PC-9 (cell line): ENCODE measurements at places on chromosomes 12 and 14.

DNA sequence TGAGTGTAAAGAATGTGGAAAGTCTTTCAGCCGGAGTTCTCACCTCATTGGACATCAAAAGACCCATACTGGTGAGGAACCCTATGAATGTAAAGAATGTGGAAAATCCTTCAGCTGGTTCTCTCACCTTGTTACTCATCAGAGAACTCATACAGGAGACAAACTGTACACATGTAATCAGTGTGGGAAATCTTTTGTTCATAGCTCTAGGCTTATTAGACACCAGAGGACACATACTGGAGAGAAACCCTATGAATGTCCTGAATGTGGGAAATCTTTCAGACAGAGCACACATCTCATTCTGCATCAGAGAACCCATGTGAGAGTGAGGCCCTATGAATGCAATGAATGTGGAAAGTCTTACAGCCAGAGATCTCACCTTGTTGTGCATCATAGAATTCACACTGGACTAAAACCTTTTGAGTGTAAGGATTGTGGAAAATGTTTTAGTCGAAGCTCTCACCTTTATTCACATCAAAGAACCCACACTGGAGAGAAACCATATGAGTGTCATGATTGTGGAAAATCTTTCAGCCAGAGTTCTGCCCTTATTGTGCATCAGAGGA, 25.1 kb upstream of the ZNF268 start:
- no peak for DNase-seq

DNA sequence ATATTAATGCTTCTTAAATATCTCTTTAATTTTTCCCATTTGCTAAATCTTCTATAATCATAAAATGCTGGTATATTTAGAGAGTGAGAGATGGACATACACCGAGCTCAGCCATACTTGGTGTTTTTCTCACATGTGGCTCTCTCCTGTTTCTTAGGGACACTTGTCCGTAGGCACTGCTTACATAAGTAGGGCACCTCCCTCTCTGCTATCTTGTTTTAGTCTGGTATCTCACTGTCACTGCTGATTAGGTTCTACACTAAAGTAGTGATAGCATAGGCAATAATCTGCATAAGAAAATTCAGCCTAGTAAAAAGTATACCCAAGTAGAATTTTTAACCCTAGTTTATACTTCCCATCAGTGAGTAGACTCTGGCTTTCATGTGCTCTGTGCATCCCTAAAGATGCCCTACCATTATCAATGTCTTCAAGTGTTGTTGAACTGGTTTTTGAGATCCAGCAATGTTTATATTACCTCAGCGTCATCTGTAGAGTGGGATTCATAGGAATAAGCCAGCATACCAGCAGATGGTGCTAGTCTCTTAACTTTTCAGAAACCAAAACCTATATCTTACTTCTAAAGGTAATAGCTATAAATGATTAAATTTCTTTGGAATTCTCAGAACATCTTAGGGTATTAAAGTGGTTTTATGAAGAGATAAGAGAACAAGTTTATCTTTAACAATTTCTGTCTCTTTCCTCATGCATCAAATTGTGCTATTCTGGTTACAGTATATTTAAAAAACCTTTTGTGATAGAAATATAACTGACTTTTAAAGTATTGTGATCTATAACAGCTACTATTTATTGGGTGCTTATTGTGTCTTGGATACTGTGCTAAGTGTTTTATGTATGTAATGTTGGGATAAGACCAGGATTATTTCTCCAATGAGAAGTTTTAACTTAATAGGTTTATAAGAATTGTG, 32.9 kb downstream of the ARID2 start:
- no peak for DNase-seq

DNA sequence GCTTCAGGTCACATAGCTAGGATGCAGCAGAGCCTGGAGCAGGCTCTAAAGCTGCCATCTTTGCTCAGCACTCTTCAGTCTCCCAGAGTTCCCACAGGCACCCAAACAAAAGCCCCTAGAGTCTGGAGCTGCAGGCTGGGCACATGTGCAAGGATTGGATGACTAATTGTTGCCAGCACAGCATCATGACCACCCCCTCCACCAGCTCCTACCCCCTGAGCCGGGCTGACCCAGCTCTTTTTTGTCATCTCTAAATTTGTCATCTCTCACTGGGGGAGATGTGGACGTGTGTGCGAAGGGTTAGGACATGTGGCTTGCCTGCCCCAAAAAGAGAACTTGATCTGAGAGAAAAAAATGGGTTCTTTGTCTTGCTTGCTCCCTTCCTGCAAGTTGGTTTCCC, 4.3 kb upstream of the MMP19 start:
- DNase-seq = no peak

DNA sequence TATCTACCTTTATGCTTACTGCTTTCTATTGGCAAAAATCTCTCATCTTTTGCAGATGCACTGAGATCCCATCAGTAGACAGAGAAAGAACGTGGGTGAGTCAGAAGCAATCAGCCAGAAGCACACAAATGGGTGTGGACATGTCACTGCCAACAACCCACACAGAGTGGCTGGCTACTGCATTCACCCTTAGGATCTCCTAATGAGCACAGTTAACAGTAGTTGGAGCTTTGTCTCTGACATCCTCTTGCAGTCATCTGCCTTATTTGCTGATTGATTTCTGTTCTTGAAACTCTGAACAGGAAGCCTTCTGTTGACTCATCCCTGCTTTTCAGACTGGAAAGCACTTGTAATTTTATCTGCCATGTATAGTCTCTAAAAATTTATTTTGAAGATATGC, 117.2 kb downstream of the RGS6 start:
- DNase-seq = no peak

- no peak for DNase-seq
These were observed 17.9 kb upstream of the KLRF1 start for GRCh38 chr12:9809338-9809737.

- no peak for DNase-seq
These were observed 53.5 kb upstream of the RNU6-8 start for GRCh38 chr14:32256576-32256975.

DNA sequence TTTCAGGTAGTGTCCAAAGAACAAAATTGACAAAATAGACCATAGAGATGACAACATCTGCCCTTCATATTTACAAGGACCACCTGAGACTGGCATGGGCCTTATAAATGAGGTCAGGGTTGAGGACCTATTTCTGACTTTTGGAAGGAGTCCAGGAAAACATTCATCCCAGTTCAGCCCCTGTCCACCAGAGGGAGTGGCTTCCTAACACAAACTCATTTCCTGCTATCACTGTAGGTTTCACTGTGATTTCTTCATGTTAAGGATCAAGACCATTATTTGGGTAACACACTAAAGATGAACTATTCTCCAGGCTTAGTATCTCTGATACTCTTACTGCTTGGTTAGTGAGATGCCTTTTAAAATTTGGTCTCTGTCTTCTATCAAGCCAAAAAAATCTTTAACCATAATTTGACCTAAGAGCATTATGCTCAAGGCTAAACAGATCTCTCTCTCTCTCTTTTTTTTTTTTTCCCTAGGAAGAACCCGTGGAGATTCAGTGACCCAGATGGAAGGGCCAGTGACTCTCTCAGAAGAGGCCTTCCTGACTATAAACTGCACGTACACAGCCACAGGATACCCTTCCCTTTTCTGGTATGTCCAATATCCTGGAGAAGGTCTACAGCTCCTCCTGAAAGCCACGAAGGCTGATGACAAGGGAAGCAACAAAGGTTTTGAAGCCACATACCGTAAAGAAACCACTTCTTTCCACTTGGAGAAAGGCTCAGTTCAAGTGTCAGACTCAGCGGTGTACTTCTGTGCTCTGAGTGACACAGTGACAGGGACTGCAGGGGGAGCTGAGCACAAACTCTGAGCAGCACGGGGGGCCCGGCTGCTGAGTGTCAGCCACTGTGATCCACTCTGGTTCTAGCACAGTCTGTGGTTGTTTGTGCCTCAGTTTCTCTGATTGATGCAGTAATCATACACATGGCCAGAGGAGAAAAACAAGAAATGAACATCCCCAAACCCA, 267.6 kb upstream of the OR4E1 start:
- peak; percentile 6 for DNase-seq

DNA sequence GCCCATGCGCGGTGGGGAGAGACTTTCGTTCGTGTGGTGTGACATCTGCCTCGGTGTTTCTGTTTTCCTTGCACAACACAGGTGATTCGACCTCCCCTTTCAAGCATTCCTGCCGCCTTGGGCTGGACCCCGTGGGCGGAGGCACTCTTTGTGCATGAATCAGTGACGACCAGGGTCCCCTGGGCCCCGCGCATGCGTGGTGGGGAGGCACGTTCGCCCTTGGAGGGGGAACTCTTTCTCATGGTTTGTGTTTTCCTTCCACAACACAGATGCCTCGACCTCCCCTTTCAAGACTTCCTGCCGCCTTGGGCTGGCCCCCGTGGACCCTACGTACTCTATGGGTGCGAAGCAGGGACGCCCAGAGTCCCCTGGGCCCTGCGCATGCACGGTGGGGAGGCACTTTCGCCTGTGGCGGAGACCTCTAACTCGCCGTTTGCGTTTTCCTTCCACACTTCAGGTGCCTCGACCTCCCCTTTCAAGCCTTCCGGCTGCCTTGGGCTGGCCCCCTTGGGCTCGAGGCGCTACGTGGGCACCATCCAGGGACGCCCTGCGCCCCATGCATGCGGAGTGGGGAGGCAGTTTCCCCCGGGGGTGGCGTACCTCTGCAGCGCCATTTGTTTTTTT, 340.9 kb downstream of the ALG10 start:
- DNase-seq = no peak

DNA sequence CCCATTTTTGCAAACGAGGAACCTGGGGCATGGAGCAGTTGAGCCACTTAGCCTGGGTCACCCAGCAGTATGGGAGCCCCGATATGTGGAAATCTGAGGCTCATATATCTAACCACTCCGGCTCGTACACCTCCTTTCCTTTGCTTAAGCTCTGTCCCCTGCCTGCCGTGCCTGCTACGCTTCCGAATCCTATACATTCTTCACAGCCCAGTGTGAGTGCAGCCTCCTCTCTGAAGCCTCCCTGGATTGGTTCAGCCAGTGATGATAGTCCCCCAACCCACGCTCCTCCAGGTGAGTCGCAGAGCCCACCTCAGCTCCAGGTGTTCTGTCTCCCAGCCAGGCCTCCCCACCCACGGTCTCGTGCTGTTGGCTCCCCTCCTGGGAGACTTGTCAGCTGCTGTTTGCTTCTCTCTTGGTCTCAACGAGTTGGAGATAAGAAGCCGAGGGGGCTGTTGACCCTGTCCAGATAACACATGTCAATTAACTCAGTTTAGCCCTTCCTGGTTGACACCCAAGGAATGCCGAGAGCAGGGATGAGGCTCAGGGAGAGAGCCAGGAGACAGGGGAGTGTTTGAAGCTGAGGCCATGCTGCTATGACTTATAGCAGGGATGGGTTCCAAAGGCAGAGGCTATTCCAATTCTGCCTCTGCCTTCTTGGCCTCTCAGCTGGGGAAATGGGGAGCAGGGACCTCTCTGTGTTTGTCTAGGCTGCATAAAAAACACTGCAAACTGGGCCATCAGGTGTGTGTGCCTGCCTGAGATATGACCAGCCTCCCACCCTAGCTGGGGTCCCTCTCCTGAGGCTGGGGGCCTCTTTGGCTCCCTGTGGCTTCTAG, 19.0 kb downstream of the SDSL start:
- DNase-seq = no peak

- DNase-seq = no peak
These were observed at the start of gene UNC79 for GRCh38 chr14:93430315-93431035. UNC79 (plus strand) TSS chr14:93430939; CDS start chr14:93431030, 91 bp downstream.

GRCh38 chr14:72675126-72675525, 218.8 kb downstream of the DPF3 start:
- DNase-seq = no peak

DNA sequence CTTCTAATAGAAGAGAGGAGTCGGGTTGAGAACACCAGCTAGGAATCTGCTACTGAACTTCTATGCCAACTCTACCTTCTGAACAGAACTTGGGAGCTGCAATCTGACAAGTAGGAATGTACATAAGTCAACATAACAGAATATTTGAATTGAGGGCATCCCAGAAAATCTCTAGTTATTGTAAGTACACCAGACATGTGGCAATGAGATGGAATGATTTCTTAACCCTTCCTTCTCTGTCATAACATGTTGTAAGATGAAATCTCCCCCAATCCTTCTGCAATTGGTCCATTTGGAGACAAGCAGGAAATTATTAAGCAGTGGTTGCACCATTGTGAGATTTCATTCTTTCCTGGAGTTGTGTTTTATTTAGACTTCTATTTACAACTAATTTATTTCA, 68.7 kb upstream of the TMPO start:
- no peak for DNase-seq

GRCh38 chr14:70555890-70556289, 21.1 kb upstream of the ADAM20 start:
- DNase-seq = no peak

- no peak for DNase-seq
These were observed 9.6 kb downstream of the PLXNC1 start for GRCh38 chr12:94157981-94158411.

- no peak for DNase-seq
These were observed 108.6 kb downstream of the SAMD4A start for GRCh38 chr14:54675236-54676128.

- DNase-seq = peak; percentile 96
These were observed 288.6 kb upstream of the PWP1 start for GRCh38 chr12:107396991-107397390.

GRCh38 chr12:59010118-59010517, 89.8 kb upstream of the LRIG3 start:
- no peak for DNase-seq

DNA sequence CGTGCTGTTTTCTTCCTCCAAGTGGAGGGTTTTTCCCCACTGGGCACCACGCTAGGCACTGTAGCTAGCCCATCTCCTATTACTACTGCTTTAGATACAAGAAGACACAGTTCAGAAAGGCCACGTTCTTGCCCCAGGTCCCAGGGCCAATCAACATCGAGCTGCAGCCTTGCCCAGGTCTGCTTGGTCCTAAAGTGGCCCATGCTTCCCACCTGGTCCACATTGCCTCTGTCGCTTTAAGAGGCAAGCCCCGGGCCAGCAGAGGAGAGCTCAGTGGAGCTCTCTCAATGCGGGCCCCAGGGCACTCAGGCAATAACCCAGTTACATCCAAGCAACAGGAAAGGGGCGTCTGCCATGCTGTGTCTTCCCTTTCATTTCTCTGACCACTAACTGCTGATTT, 148.1 kb downstream of the CALM1 start:
- no peak for DNase-seq

DNA sequence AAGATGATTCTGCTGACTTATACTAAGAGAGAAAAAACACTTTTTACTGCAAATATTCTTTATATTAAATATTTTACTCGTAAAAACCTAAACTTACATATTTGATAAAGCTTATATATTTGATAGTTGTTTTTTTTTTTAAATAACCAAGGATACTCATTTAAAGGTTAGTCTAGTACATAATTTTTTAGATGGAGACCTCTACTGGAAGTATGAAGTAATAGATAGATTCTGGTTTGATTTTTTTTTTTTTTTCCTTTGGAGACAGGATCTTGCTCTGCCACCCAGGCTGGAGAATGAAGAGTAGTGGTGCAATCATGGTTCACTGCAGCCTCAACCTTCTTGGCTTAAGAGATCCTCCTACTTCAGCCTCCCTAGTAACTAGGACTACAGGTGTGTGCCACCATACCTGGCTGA, 16.4 kb downstream of the ARID2 start:
- DNase-seq = no peak

- no peak for DNase-seq
These were observed 10.1 kb downstream of the AKAP6 start for GRCh38 chr14:32339188-32339587.

GRCh38 chr12:130742716-130743115, 26.6 kb upstream of the RIMBP2 start:
- no peak for DNase-seq

GRCh38 chr14:85336817-85337216, 193.1 kb upstream of the FLRT2 start:
- no peak for DNase-seq

GRCh38 chr12:96456265-96456974, 33.0 kb upstream of the CFAP54 start:
- no peak for DNase-seq

- DNase-seq = no peak
These were observed 33.2 kb downstream of the KCNMB4 start for GRCh38 chr12:70399311-70399710.
